ENCODE measurements at places on chromosomes 1 and 21.
A peak's percentile ranks its signal among the peaks of the same experiment; 100 is the strongest.

- no peak for DNase-seq
Observed at GRCh38 chr1:98179151-98179773, 258.4 kb upstream of the DPYD start.

GRCh38 chr21:37700641-37701202 is 215.5 kb downstream of the KCNJ6 start:
- DNase-seq: no peak

- DNase-seq: peak; percentile 61
Observed at GRCh38 chr1:25520446-25521061, 22.9 kb upstream of the LDLRAP1 start.

GRCh38 chr1:11681071-11681771 is at the start of gene MAD2L2:
MAD2L2 (minus strand) TSS chr1:11681148; CDS start chr1:11680601, 547 bp downstream.
- DNase-seq: peak; percentile 91

GRCh38 chr1:225446981-225447615 is 19.3 kb upstream of the LBR start:
- no peak for DNase-seq

- DNase-seq: no peak
Observed at GRCh38 chr1:238982736-238983135, 403.6 kb upstream of the CHRM3 start.

DNA sequence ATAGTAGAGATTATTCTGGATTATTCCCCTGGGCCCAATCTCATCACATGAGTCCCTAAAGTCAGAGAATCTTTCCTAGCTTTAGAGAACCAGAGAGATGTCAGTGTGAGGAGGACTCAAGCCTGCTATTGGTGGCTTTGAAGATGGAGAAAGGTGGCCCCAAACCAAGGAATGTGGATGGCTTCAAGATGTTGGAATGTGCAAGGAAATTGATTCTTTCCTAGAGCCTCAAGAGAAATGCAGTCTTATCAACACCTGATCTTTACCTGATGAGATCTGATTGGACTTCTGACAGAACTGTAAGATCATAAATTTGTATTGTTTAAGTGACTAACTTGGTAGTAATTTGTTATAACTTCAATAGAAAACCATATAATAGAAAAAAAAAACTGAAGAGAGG is 51.0 kb downstream of the NME7 start:
- no peak for DNase-seq

DNA sequence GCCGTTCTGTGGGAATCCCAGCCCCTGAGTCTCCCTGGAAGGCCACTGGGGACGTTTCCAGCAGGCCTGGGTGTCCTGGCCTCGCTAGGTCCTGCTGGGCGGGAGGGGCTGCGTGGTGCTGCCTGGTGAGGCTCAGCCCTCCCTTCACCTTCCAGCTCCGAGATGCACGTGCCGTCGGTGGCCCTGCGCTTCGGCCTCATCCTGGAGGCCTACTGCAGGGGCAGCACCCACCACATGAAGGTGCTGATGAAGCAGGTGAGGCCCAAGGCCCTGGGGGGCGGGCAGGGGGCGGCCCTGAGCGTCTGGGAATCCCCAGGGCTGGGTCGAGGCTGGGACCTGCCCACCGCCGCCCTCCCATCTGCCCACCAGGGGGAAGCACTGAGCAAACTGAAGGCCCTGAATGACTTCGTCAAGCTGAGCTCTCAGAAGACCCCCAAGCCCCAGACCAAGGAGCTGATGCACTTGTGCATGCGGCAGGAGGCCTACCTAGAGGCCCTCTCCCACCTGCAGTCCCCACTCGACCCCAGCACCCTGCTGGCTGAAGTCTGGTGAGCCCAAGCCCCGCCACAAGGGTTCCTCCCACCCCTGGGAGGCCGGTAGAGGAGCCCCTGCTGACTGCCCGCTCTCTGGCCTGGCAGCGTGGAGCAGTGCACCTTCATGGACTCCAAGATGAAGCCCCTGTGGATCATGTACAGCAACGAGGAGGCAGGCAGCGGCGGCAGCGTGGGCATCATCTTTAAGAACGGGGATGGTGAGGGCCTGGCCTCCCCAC is 70.3 kb downstream of the PIK3CD start:
- DNase-seq: no peak

DNA sequence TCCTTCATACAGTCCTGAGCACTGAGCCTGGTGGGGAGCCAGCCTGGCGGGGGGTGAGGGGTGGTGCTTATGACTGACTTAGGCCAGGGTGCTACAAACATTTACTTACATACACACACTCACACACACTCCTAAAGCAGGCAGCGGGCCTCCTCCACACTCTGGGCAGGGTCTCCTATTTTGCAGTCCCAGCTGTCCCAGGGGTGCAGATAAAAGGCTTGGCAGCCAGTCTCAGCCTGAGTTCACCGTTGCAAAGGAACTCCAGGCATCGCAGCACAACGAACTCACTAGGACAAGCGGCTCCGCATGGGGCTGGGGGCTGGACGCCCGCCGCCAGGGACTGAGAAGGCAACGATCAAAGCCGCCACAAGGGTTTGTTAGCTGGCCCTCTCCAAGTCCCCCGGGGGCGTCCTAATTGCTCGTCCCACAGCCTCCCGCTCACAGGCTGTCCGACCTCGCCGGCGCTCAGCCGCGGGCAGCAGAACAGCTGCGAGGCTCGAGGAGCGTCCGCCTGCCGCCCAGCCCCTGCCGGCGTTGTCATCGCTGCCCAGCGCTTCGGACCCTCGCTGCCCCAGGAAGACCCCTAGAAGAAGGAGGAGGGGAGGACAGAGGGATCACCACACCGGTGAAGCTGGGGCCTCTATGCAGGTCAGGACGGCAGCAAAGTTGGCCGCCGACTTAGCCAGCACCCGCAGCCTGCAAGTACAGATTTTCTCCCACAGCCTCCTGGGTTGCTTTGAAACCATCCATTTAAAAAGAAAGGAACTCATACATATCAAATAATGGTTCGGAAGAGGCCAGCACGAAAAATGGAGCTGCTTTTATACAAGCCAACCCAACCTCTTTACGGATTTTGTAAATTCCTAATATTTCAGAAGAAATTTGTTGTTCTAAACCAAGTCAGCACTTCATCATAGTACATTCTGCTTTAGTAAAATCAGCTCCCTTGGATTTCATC is 6.2 kb downstream of the BARHL2 start:
- DNase-seq: no peak

DNA sequence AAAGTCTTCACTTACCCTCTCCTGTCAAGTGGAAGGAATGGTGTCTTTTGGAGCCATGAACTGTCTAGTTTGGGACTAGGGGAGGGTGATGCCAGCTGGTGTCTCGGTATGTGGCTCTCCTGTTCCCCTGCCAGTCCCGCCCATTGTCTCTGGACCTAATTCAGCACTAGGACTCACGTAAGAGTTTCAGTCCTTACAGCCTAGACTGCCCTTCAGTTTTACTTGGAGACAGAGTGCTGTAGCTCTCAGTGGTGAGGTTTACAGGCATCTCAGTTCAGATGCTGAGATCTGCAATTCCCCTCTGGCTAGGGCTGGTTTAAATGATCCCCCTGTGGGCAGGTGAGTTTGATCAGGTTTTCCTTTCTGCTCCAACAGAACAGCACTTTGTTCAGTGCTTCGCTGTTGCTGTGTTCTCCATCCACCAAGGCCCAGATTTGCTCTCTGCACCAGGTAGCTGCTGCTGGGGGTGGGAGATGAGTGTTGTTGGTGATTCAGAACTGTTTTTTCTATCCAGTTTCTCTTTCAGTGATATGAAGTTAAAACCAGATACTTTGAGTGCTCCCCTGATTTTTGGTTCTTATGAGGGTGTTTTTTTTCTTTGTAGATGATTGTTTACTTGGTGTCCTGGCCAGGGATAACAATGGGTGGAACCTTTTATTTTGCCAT is 198.3 kb upstream of the RNPC3 start:
- DNase-seq: no peak

GRCh38 chr1:222905151-222905550 is 90.3 kb downstream of the DISP1 start:
- no peak for DNase-seq

GRCh38 chr1:39132505-39133339 is 71.8 kb upstream of the MACF1 start:
- peak; percentile 69 for DNase-seq

- DNase-seq: no peak
Observed at GRCh38 chr21:42644223-42645208, 8.9 kb upstream of the PDE9A start.

DNA sequence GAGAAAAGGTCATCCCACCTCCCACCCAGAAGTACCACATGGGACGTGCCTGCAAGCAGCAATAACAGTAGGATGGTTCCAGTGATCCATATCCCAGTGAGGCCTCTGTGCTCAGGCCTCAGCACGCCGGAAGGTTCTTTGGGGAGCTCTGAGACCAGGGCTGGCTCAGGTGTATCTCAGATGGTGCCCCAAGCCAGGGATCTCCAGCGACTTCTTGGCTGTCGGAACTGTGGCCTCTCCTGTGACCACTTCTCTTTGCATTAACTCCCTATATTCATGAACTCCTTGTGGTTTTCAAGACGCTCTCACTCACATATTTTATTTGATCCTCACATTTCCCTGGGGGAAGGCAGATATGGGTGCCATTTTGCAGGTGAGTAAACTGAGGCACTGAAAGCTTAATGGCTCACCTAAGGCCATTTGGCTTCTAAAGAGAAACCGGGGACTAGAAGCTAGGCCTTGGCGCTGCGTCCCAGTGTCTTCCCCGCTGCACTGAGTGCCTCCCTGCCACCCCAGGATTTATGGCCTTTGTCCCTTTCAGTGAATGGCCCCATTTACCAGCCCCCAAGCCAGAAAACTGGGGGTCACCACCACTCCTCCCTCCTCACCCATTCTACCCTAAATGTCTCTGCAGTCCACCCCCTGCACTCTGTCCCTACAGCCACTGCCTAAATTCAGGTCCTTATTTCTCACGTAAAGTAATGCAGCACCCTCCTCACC is 101.9 kb downstream of the CCDC185 start:
- DNase-seq: peak; percentile 11

DNA sequence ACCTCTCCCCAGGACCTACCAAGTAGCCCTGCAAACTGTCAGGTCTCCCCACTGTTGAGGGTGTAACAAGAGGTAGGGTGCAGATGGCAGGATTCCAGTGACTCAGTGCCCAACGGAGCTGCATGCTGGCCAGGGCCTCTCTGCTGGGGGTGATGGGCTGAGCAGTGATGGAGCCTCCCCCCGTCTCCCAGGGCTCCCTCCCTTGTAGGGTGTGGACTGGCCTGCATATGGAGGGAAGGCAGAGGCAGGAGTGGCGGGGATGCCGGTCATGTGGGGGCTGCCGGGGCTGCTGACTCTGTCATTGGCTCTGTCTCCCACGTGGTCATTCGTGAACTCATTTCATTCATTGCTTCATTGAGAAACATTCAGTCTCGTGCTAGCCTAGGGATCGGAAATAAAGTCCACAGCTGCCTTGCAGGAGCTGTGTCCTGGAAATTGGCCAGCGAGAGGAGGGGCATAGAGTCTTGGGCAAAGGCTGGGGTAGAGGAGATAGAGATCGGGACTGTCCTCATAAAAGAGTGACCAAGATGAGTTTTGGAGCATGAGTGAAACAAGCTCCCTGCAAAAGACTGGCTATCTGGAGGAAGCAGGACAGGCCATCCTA is 22.9 kb upstream of the DISP3 start:
- no peak for DNase-seq

GRCh38 chr1:245177071-245177900 is 22.5 kb downstream of the KIF26B start:
- no peak for DNase-seq

DNA sequence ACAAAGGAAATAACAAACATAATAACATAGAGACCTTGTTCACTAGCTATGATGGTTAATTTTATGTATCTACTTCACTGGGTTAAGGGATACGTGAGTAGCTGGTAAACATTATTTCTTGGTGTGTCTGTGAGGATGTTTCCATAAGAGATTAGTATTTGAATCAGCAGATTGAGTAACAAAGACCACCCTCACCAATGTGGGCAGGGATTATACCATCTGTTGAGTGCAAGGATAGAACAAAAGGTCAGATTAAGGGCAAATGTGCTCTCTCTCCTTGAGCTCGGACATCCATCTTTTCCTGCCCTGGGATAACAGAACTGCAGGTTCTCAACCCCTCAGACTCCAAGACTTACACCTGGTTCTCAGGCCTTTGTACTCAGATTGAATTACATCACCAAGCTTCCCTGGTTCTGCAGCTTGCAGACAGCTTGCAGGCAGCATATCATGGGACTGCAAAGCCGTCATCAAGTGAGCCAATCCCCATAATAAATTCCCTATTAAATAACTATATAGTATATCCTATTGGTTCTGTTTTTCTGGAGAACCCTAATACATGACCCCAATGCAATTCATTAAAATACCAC is 9.2 kb downstream of the SPATA6 start:
- no peak for DNase-seq

- peak; percentile 72 for DNase-seq
Observed at GRCh38 chr1:183126528-183126927, 59.5 kb upstream of the LAMC2 start.

DNA sequence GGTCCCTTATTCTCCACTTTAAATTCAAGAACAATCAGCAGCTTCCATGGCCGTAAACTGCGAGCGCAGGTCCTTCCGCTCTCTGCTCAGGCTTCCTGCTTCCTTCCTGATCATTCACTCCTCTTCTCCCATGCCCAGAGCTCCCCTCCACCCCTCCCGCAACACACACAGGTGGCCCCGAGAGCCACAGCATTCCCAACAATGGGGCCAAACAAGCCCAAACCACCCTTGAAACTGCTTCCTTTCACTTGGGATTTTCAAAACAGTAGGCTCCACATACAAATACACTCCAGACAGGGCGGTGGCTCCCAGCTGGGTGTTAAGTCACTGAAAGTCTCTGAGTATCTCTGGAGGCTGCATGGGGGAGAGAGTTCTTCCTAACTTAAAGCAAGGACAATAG is 11.4 kb downstream of the FAM89A start:
- peak; percentile 43 for DNase-seq

- DNase-seq: no peak
Observed at GRCh38 chr1:17359031-17359430, 13.0 kb upstream of the PADI6 start.

- DNase-seq: no peak
Observed at GRCh38 chr21:45853703-45854342, 127.7 kb upstream of the COL6A1 start.

DNA sequence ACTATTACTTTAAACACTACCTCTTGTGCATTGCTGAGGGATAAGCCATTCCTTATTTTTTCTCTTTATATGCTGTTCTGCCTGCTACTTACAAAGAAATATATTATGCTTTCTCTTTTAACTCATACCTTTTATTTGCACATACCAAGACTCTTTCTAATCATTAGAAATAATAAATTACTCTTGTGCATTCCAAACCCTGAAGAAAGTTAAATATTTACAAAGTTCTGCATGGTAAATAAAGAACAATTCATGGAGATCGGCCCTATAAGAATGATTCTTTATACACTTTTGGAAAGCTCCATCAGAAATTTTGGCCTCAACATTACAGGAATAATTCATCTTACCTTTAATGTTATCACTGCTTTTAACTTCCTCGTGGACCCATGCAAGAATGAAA is 86.7 kb upstream of the PALMD start:
- no peak for DNase-seq

DNA sequence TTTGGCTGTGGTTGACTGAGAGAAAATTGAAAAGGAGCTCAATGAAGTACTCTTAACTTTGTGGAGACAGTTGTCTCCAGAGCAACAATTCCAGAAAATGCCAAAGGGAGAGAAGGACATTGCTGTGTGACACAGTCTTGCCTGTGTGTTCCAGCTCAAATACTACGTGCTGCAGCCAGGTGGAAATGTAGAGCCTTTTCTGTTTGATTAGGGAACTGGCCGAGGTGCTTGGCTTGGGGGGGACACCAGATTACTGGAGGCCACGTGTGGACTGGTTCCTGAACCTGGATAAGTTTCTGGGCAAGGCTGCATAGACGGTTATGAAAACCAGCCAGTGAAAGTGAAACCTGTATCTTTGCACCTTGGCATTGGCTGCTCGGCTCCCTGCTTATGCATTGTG is 217.9 kb downstream of the CTH start:
- DNase-seq: no peak
